LHCN-M2 (cell line): ENCODE measurements at places on chromosomes 7 and 10. TPM values are rescaled to one million over a fixed set of nuclear protein-coding genes. Genes with fewer than 3 reads are reported as not detected.

GRCh38 chr10:52949899-52950298 lies 177.3 kb upstream of the MBL2 start:
- no peak for DNase-seq

DNA sequence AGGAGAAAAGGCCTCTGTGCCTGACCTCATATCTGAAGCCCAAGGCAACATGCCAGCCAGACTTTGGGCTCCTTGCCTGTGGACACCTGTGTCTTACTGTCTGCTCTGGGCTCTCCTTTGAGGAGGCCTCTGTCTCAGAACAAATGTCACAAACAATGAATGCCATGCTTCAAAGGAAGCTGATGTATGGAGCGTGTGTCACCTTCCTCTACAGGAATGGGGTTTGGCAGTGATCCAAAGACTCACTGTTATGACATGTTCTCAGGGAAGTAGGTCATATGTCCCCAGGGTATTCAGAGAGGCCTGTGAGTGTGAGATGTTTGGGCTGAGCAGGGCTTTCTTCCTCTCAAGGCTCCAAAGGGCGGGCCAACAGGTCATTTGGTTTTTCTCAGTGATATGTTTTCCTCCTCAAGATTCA lies 38.4 kb downstream of the PTPRE start:
- peak; percentile 82 for DNase-seq

DNA sequence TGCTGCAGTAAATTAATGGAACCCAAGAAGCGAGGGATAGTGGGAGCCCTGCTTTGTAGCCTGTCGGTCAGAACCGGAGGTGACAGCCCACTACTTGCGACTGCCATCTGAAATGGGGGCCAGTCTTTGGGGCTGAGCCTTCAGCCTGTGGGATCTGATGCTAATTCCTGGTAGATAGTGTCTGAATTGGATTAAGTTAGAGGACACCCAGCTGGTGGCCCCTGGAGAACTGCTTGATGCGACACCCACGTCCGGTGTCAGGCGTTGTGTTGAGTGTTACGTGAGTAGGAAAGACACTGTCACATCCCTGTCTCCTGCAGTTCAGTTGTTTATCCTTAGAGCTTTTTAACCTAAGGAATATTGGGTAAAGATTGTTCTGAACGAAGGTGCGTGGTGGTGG lies 5.0 kb downstream of the EIF3B start:
- DNase-seq = no peak

DNA sequence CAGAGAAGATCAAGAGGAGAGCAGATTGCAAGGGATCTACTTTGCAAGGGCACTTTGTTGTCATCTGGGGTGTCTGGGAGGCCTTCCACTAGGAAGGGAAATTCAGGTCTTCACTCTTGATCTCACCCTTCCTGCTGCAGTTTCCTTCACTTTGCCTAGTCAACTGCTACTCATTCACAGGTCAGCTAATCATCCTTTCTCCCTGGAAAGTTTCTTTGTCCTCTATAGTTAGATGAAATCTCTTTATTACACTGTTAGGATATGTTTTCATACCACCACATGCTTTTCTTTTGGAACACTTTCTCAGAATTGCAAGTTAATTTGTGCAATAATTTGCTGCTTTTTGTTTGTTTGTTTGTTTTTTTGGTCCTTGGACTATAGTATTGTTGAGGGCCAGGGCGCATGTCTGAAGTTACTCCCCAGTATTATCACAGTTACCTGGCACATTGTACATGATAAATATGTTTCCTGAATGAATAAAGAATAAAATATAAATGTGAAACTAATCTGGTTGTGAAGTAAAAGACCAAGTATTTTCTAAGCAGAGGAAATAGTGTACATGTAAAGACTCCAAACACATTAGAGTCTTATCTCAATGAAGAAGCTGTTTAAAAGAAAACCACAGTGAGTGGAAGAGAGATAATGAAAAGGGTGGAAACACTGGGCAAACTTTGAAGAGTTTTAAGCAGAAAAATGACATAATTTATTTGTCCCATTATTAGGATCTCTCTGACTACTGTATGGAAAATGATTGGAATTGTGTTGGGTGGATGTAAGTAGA lies 139.9 kb upstream of the DGKB start:
- DNase-seq = no peak

Gene CACUL1
- 21.3 and 24.8 TPM in 2 replicates for total RNA-seq

Gene AGR2
- not detected in 2 replicates for total RNA-seq

DNA sequence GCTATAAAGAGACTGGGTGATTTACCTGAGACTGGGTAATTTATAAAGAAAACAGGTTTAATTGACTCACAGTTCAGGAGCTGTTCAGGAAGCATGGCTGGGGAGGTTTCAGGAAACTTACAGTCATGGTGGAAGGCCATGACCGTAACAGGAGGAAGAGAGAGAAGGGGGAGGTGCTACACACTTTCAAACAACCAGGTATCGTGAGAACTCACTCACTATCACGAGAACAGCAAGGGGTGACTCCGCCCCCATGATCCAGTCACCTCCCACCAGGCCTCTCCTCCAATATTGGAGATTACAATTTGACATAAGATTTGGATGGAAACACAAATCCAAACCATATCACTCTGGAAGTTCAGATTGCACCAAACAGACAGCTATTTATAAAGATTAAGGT lies 59.8 kb upstream of the ARHGAP21 start:
- no peak for DNase-seq

- no peak for DNase-seq
Observed at GRCh38 chr7:17558558-17559332, 260.3 kb downstream of the AHR start.

DNA sequence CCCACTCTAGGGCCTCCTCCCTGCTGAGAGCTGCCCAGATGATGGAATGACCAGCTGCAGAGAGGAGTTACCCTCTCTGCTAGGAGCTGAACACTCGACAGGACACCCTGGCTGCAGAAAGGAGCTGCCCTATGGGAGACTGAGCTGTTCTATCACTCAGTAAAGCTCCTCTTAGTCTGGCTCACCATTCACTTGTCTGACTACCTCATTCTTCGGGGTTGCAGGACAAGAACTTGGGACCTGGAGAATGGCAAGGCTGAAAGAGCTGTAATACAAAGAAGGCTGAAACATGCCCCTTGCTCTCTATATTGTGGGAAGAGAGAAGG lies 30.5 kb downstream of the CRTAC1 start:
- no peak for DNase-seq

Gene SPDYE8
- not detected in 2 replicates for total RNA-seq

DNA sequence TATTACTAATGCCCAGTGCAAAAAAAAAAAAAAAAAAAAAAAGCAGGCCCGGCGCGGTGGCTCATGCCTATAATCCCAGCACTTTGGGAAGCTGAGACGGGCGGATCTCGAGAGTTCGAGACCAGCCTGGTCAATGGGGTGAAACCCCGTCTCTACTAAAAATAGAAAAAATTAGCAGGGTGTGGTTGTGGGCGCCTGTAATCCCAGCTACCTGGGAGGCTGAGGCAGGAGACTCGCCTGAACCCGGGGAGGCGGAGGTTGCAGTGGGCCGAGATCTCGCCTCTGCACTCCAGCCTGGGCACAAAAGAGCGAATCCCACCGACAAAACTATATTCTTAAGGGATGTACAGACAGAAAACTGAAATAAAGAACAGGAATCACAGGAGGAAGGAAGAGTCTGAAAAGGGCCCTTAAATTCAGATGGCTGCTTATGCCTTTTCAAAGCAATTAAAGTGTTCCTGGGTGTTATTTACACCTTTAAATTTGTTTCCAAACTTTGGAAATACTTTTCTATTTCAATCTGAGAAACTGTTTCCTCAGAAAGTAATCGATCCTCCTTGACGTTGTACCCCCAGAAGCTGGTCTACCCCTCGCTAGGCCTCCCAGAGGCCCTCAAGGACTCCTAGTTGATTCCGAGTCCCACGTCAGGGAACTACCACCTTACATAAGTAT lies 2.0 kb upstream of the KMT2E start:
- DNase-seq = no peak

DNA sequence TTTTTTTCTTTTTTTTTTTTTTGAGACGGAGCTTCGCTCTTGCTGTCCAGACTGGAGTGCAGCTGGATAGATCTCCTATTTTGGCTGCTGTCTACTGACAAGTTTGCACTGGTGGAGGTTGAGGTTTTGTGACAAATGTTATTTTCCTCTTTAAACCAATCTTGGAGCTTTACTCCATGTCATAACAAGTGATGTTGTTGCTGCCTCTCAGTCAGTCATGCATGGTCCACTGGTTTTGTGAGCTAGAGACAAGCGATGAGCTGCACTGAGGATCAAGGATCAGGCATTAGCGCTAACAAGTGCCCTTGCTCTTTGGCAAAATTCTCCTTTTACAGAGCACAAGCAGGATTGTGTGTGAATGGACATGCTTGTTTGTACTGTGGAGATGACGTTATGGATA lies 805 bp upstream of the WDFY4 start:
- DNase-seq = no peak

DNA sequence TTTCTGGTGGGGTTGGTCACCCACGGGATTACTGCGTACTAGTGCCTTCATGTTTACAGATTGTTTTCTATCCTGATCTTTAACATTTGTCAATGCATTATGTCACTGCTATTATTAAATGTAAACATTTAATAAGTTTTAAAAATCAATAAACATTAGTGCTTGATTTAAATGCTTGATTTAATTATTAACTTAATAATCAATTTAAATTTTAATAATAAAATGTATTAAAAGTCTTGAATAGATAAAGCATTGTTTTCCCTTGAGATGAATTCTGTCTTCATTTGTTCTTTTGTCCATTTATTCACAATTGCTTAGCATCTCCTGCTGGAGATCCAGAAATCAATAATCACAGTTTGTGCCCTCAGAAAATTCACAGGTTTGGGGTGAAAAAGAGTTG lies 201.8 kb upstream of the HDAC9 start:
- DNase-seq = no peak

- DNase-seq = no peak
Observed at GRCh38 chr7:3959364-3959763, 658.3 kb downstream of the SDK1 start.

Gene OR2A5
- total RNA-seq = not detected in 2 replicates

Gene GPER1
- total RNA-seq = 0.32 and 0.63 TPM in 2 replicates

DNA sequence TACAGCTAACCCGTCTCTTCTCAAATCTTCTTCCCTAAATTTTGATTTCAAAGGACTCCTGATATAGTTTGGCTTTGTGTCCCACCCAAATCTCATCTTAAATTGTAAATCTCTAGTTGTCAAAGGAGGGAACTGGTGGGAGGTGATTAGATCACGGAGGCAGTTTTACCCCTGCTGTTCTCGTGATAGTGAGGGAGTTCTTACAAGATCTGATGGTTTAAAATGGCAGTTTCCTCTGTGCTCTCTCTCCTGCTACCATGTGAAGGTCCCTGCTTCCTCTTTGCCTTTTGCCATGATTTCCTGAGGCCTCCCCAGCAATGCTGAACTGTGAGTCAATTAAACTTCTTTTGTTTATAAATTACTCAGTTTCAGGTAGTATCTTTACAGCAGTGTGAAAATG lies 269.3 kb downstream of the POLR1F start:
- DNase-seq = no peak

Gene PON1
- 0.75 TPM in 1 of 2 replicates, not detected in the other for total RNA-seq

DNA sequence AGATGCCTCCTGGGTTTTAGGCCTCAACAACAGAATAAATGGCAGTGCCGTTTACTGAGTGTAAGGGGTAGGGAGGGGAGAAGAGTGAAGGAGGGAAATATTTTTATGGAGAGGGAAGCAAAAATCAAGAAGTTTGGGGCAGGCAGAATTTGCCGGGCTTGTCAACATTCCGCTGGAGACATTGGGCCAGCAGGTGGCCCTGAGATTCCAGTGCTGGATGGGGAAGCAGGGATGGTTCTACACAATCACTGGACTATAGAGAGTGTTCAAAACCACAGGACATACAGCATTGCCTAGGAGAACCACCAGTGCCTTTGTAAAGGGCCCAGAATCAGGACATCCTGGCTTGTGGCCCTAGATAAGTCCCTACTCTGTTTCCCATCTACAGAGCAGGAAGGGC lies 598.6 kb upstream of the MGMT start:
- no peak for DNase-seq

DNA sequence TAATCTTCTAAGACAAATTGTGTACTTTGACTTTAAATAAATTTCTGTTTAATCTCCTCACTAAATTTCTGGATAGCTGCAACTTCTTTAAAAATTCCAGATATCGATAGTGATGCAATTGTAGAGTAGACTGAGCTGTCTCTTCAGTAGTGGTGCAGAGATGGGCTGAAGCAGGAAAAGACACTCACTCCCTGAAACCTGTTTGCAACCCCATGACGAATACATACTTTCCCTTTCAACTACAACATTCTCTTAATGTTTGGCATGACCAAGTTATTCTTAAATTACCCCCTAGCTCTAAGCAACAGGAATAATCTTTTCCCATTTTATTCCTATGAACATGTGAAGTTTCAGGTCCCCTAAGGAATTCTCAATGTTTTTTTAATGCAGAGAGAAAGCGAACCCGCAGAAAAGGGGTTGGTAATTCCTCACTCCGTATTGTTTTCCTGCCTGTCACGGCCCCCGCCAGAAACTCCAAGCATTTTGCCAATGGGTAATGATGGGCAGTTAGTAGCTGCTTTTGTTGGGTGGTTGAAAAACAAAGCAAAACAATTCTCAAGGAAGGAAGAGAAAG lies 1.3 kb downstream of the THSD7A start:
- DNase-seq = no peak

DNA sequence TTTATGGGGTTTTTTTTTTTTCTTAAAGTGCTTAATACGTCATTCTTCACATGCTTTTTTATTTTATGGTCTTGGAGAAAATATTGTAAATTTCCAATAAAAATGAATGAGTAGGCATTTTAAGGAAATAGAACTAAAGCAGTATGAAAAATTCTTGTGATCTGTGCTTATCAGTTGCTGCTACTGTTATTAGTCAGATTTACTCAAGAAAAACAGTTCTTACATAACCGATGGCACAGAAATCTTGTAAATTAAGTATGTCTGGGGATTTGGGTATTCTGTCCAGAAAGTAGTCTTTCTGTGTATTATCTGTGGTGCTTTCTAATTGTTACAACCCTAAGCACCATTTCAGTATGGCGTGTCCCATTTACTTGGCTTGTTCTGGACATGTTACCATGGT lies 64.7 kb downstream of the LRGUK start:
- DNase-seq = no peak

DNA sequence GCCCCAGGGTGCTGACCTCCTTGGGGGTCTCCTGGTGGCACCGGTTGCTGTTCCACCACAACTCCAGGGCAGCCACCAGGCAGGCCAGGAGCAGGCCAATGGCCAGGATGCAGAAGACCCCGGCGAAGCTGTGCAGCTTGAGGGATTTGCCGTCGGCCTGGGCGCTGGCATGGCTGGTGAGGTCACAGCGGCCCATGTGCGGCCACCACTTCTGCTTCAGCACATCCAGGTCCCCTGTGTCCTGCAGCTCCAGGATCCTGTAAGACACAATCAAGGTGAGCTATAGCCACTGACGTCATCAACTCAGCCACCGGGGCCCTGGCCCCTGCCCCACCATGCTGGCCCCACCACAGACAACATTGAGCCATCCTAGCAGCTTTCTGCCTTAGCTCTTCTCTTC lies 753.2 kb downstream of the GRID1 start:
- no peak for DNase-seq

DNA sequence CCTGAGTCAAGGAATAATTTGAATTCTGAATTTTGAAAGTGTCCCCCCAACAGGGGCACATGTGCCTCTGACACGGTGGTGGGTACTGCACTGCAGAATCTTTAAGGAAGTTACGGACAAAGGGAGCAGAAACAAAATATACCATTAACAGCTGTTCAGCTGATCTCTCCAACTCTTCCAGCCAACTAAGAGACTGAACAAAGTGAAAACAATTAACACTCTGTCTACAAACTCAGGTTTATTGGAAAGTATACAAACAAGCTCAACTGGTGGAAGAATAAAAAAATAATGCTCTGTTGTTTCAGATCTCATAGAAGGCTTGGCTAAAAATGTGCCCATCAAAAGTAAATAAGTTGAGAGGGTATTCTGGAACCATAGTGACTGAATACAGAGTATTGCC lies 34.4 kb downstream of the ASB4 start:
- no peak for DNase-seq

Gene NUTM2A
- total RNA-seq = 0.06 and 0.26 TPM in 2 replicates
